ENCODE measurements at places on chromosomes 16 and 17. TPM values are rescaled to one million over a fixed set of nuclear protein-coding genes. Genes with fewer than 3 reads are reported as not detected.

DNA sequence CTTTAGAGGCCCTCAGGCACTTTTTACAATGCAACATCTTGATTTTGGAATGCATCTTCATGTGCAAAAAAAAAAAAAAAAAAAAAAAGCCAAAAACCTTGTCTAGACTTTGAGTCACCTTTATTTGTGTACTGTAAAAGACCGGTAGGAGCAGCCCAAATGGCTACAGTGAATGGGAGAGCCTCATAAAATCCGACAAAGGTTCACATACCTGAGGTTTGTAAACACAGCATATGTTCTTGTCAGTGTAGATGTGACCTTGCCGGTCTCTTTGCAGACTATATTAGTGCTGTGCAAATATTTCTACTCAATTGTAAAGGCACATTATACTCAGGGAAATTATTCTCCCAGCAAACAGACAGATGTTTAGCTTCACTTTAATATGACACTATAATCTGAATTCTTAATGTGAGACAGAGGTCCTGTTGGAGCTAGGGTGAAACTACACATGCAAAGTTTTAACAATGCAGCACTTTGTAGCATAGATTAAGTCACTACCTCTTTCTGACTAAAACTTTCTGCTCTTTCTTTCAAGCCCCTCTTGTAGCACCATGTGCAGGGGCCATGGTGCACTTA lies 211.3 kb downstream of the CA10 start:
- DNase-seq, result no peak

GRCh38 chr16:88558457-88559442 lies 11.5 kb upstream of the ZC3H18 start:
- DNase-seq, result no peak

DNA sequence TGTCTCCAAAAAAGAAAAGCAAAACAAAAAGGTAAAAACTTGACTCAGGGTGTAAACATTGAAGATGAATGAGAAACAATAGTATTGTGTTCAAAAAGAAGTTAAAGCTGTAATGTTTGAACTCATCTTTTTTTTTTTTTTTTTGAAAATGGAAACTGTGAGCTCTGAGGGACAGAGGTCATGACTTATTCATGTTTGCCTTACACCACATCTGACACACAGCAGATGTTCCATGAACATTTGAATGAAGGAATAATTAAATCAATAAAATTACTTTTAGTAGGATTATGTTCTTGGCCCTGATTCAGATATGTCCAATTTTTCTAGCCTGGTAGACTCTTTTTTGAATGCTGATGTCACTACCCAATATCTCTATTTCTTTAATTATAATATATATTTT lies 95.7 kb upstream of the MED13 start:
- no peak for DNase-seq

GRCh38 chr16:84953190-84953746 lies 58.1 kb downstream of the ZDHHC7 start:
- DNase-seq, result no peak

- peak; percentile 31 for DNase-seq
Observed at GRCh38 chr17:57294629-57295501, 38.5 kb downstream of the MSI2 start.

GRCh38 chr17:17017343-17018014 lies 24.8 kb upstream of the MPRIP start:
- DNase-seq, result no peak

GRCh38 chr16:81440888-81441761 lies 3.5 kb upstream of the CMIP start:
- no peak for DNase-seq

- no peak for DNase-seq
Observed at GRCh38 chr16:28158136-28158535, 53.6 kb downstream of the XPO6 start.

GRCh38 chr16:15533386-15533785 lies 99.0 kb downstream of the BMERB1 start:
- DNase-seq, result no peak

DNA sequence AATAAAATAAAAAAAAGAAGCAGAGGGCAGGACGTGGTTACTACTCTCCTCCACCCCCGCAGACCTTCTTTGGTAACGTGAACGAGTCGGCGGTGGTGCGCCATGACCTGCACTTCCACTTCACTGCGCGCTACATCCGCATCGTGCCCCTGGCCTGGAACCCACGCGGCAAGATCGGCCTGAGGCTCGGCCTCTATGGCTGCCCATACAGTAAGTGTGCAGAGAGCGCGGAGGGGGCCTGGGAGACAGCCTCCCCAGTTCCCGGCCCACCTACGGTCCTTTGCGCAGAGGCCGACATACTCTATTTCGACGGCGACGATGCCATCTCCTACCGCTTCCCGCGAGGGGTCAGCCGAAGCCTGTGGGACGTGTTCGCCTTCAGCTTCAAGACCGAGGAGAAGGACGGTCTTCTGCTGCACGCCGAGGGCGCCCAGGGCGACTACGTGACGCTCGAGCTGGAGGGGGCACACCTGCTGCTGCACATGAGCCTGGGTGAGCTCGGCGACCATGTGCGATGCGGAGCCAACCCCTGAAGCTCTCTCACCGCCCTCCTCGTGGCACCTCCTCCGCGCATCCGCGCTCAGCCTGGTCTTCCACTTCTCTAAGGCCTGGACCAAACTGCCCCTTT lies 2.7 kb downstream of the CNTNAP1 start:
- DNase-seq, result no peak

- no peak for DNase-seq
Observed at GRCh38 chr16:50360779-50361178, 8.0 kb downstream of the BRD7 start.

DNA sequence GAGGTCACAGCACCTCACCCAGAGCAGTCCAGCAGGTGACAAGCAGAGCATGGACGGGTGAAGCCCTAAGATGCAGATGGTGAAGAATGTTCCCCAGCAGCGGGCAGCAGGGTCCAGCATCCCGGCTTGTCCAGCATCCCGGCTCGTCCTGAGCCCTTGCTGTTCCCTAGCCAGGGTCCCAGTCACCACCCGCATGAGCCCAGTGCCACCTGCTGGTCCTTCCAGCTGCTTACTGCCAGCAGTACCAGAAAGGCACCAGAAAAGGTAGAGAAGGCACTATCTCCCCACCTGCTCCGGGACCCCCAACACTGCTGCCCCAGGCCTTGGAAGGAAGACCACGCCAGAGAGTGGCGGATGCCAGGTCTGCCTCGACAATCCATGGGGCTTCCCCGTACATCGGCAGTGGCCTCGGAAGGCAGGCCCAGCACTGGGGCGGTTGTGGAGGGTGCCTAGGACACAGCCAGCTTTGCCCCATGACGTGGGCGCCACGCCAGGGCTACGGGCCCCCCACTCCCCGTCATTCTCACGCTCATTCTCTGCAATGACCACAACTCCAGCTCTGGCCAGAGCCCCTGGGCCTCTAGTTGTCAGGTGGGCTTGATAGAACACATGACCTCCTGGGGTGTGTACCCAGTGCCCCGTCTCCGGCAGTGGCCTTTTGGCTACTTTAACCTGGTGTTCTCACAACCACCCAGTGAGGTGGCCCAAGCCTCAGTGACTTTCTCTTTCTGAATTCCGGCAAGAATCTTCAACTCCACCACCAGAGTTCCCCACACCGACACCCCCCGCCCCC lies 1.4 kb downstream of the CENPX start:
- no peak for DNase-seq

DNA sequence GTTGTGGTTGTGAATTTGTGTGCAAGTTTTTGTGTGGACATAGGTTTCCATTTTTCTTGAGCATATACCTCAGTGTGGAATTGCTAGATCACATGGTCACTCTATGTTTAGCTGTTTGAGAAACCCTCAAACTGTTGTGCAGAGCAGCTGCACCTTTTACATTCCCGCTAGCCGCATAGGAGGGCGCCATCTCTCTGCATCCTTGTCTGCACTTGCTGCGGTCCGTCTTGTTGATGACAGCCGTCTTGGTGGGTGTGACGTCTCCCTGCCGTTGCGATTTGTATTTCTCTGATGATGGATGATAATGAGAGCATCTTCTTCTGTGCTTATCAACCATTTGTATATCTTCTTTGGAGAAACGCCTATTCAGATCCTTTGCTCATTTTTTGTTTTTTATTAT lies 25.1 kb upstream of the IL17C start:
- DNase-seq, result no peak

- DNase-seq, result no peak
Observed at GRCh38 chr16:87077750-87078127, 239.5 kb downstream of the C16orf95 start.

- DNase-seq, result no peak
Observed at GRCh38 chr16:52743707-52744106, 196.8 kb upstream of the TOX3 start.

GRCh38 chr17:76929148-76929547 lies 60.9 kb downstream of the MGAT5B start:
- no peak for DNase-seq

DNA sequence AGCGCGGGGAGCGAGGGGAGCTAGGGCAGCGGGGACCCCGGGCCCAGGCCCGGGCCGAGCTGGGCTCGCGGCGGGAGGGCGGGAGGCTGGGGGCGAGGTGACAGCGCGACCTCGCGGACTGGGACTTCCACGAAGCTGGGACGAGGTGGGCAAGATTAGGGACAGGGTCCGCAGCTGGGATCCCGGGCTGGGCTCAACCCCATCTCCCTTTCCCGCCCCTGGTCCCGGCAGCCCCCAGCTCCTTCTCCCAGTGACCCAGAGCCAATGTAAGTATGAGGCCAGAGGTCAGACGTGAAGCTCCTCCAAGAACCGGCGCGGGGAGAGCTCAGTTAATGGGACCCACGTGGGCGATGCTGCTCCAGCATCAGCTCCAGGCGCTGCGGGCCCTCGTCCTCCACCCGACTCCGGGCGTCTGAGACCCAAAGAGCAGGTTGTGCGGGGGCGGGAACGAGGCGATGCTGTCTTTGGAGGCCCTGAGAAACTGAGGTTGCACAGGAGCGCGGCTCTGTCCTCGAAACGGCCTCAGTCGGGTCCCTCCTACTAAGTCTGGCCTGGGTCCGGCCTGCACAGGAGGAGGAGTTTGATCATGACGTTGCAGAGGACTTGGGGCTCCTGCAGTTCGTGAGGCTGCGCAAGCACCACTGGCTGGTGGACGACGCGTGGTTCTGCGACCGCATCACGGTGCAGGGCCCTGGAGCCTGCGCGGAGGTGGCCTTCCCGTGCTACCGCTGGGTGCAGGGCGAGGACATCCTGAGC lies 585 bp downstream of the ALOX12 start:
- DNase-seq, result no peak

DNA sequence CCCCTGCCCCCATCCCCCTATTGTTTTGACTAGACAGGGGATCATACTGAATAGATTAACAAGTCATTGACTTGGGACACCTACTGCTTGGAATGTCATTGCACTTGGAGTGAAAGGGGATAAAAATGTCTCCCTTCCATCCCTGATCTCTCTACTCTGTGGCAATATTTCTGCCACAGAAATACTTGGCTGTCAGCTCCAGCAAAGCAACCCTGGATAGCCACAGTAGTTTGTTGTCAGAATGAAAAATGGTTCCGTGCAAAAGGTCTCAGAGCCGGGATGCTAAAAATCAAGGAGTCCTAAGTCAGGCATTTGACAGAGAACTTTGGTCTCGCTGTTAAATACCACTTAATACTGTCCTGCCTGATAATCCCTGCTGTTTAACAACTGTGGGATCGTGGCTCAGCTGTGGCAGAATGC lies 722.0 kb upstream of the SOX9 start:
- DNase-seq, result no peak

- DNase-seq, result no peak
Observed at GRCh38 chr16:27355610-27356009, 41.8 kb downstream of the IL4R start.

GRCh38 chr17:73122953-73123605 lies 30.6 kb upstream of the SLC39A11 start:
- DNase-seq, result no peak

CES1 gene
- total RNA-seq, result not detected

NHERF1 gene
- total RNA-seq, result 59.0 TPM

MPP2 gene
- total RNA-seq, result 6.0 TPM

TBC1D3K gene
- total RNA-seq, result not detected

BRIP1 gene
- 24.3 TPM for total RNA-seq

B3GNT9 gene
- total RNA-seq, result 4.7 TPM

TP53TG3F gene
- not detected for total RNA-seq

PRR29 gene
- total RNA-seq, result 0.86 TPM
